ENCODE measurements at places on chromosomes 3 and 15.

DNA sequence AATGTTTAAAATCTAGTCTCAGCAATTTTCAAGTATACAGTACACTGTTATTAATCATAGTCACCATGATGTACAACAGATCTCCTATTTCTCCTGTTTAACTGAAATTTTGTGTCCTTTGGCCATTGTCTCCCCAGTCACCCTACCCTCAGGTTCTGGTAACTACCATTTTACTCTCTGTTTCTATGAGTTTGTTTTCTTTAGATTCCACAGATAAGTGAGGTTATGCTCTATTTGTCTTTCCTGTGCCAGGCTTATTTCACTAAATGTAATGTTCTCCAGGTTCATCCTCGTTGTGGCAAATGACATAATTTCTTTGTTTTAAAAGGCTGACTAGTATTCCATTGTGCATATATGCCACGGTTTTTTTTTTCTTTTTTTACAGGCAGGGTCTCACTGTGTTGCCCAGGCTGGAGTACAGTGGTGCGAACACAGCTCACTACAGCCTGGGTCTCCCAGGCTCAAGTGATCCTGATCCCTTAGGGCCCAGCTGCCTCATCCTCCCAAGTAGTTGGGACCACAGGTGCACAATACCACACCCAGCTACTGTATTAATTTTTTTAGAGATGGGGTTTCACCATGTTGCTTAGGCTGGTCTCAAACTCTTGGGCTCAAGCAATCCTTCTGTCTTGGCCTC lies 50.0 kb downstream of the RAB7A start:
- DNase-seq: no peak

DNA sequence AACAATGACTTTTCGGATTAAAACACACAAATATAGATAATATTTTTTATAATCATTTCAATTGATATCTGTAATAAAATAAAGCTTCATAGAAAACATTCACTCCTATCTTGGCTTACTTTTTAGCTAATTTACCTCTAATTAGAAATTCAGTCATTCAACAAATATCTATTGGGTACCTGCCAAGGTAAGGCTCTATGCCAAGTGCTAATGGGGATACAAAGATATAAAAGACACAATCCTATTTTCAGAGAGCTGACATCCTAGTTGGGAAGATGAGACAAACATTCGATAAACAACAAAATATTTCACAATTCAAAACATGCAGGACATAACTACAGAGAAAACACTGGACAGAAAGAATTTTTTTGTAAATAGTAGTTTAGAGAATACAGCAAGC lies 63.3 kb downstream of the ULK4 start:
- no peak for DNase-seq

GRCh38 chr3:34034840-34035239 lies 236.4 kb downstream of the PDCD6IP start:
- DNase-seq: no peak

DNA sequence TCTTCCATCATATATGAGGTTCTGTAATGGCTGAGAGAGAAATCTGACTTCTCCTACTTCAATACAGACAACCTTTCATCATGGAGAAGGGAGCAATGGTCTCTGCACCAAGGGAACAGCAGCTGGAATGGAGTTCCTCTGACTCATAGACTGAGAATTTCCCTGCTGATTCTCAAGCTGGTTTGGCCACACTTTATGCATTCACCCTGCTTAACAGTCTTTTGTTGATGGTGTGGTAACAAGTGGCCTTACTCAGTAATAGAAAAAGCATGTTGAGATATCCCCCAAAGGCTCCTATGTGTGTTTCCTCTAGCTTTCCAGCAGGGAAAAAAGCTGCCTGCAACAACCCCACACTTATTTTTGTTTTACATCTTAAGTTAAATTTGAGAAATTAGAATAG lies 138.1 kb downstream of the GREM1 start:
- DNase-seq: no peak

GRCh38 chr3:4898454-4899313 lies 80.6 kb upstream of the BHLHE40 start:
- no peak for DNase-seq

GRCh38 chr3:46395766-46396530 lies 10.9 kb downstream of the CCR5AS start:
- DNase-seq: no peak

DNA sequence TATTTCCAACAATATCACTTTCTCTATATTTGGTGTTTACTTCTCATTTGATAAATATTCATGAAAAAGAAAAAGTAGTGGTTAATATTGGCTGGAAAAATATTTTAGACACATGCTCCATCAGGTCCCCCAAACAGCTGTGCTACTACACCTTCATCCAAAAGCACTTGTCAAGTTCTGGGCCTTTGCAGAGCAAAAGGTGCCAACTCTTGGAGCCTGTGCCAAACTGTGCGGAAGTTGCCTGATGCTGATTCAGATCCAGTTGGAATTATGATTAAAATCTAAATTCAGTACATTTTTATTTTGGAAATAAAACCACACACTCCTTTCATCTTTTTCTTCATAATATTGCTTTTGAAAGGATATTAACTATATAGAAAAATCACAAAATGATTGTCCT lies 1497.4 kb upstream of the CADM2 start:
- DNase-seq: no peak

GRCh38 chr15:49675041-49675440 lies 54.2 kb downstream of the DTWD1 start:
- DNase-seq: no peak

DNA sequence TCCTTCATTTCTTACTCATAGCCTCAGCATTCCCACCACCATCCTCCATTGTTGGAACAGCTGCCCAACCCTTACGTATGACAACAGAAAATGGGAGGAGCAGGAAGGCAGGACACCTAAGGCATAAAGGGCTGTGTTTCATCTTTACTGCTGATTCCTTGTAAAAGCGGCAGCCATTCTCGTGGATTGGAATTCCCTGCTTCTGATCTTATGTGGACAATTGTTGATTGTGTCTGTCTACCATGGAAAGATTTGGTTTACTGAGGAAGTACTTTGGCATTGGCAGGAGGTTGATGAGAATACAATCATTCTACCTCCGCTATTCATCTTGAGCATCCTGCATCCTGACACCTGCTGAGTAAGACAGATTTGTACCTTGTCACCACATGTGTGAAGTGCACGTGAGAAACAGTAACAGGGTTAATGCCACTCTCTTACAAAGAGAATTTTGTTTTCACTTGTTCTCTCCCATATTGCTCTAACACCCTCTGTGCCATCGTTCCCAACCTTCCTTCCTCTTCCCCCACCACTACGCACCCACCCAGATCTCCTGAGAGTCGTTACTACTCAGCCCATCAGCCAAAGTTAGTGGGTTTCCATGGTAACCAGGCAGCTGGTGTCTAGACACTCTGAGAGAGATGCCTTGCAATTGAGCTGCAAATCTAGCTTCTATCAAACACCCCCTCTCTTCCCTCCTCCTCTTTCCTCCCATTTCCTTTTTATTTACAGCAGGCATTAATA lies 75.7 kb downstream of the GAP43 start:
- DNase-seq: no peak

DNA sequence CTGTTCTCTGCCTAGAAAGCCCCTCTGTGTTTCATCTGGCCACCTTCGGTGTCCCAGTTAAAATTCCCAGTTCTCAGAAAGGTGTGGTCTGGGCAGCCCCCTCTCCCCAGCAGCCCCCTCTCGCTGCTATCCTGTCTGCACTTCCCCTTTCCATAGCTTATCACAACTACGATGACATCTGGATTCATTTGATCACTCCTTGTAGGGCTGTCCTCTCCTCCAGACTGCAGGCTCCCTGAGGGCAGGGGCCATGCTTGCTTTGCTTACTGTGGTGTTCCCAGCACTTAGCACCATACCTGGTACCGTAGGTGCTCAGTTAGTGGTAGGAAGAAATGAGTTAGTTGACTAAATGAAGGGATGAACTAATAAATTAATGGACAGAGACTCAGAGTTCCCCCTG lies 26.3 kb upstream of the GOLGA6C start:
- DNase-seq: no peak

DNA sequence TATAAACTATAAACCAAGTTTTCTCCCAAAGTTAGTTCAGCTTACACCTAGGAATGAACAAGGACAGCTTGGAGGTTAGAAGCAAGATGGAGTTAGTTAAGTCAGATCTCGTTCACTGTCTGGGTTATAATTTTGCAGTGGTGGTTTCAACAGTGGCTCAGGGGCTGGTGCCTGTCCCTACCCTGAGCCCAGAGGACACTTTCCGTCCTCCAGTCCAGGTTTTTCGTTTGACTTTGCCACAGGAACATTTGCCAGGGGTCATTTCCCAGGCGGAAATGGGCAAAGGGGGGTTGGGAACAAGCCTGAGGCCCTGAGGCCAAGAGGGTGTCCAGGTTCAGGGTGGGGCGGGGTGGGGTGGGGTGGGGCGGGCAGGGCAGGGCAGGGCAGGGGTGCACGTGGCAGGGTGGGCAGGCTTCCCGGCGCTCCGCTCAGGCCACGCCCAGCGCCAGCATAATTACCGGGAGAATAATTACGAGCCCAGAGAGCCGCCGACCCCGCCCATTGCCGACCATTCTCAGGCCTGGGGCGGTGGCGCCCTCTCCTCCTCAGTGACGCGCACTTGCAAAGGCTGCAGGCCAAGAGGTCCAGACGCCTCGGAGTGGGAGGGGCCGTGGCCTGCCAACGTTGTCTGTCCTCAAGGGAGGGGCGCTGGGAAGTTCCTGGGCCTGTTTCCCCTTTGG lies 70.4 kb downstream of the KLF13 start:
- no peak for DNase-seq

DNA sequence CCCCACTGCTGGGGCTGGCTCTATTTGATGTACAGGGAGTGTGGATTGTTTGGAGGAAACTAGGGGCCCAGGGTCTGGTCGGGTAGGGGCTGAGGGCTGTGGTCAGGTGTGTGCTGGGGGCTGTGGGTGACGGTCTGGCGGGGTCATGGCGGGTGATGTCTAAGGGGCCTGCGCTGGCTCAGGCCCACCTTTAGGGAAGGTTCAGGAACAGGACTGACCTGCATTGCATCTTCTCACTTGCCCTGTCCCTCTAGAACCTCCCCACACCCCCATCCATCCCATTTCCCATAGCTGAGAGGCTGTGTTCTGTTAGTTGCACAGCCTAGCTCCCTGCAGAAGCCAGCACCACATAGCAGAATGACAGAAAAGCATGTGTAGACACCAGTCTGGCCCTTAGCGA lies 39.1 kb downstream of the SCN5A start:
- no peak for DNase-seq

DNA sequence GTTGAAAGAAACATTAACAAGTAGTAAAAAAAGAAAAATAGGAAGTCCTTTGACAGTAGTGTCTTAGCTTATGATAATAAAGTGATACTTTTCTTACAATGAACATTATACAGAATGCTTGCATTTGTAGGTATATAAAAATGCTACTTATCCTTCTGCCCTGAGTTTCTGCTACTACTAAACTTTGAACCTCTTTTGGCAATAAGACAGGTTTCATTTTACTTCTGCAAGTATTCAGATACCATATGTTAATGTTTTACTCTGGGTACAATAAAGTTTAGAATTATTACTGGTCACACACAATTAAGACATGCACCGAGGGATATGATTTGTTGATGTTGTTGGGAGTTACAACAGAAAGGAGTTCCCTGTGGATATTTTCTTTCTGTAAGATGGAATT lies 57.9 kb downstream of the NEO1 start:
- no peak for DNase-seq

GRCh38 chr3:30612437-30613132 lies 6.2 kb downstream of the TGFBR2 start:
- DNase-seq: no peak

DNA sequence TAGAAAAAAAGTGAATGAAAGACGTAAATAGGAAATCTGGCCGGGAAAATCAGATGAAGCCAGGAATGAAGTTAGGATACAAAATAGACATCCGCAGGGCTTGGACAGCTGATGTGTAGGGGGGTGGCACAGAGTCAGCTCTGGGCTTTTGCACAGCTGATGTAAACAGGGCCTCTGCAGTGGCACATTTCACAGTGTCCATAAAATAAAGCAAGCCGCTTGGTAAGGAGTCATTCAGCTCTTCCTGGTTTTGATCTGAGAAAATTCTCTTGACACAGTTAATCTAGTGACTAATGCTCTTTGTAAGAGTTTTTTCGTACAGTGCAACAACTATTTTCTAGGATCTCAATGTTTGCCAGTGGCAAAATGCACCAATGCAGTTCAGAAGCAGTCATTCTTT lies 153.3 kb downstream of the USP13 start:
- DNase-seq: no peak

- no peak for DNase-seq
Observed at GRCh38 chr3:168952551-168952950, 711.0 kb downstream of the MECOM start.

DNA sequence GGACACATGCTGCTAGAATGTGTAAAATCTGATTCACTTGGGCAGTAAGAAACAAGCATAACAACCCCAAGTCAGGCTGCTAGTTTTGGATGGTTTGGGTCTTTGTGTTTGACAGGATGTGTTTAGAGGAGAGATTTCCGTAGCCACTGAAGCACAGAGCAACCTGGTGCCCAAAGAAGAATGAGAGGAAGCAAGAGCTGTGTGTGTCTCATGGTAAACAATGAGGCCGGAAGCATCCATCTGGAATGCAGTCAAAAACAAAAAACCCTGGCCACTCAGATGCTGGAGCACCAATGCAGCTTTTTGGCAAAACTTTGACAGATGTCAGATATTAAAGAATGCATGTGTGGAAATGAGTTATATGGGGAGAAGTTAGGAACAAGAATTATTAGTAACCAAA lies 39.4 kb upstream of the SNRK start:
- no peak for DNase-seq

DNA sequence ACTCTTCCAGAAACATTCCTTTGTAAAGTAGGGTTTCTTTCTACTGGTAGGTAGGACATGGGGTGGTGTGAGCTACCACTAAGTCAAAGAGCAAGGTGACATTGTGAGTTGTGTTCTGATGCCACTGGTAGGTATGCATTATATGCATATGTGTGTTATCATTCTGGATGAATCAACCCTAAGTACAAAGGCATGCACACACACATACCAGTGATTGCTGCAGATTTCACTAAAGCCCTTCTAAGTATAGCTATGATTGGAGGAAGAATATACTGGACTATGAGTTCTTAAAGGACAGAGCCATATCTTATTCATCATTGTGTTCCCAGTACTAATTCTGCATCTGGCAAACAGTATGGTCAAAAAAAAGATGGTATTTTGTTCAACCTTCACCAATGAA lies 646.0 kb downstream of the AGBL1 start:
- DNase-seq: no peak

- DNase-seq: no peak
Observed at GRCh38 chr3:67578416-67578815, 76.0 kb downstream of the SUCLG2 start.

DNA sequence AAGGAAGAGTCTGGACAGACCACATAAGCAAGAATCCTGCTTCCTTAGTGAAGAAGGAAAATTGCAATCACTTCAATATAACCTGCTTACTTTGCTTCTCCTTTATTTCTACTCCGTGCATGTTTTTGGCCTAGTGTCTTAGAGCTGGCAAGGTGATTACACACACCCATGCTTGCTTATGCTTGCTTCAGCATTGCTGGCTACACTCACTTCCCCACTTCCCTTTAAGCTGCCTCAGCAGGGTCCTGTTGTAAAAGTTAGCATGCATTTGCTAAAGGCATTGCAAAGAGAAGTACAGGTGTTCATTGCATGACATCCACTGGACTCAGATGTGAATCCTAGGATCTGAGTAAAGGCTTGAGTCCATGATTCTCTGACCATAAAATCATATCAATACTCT lies 47.5 kb upstream of the STT3B start:
- no peak for DNase-seq

- DNase-seq: no peak
Observed at GRCh38 chr3:119343719-119344118, 49.5 kb downstream of the ARHGAP31 start.

GRCh38 chr15:29936353-29937049 lies 114.2 kb upstream of the TJP1 start:
- DNase-seq: no peak

GRCh38 chr3:193835414-193835813 lies 242.4 kb downstream of the OPA1 start:
- no peak for DNase-seq
